ENCODE measurements at places on chromosomes 7 and 10.
A peak's percentile ranks its signal among the peaks of the same experiment; 100 is the strongest.

- DNase-seq = no peak
Measured at GRCh38 chr7:36794689-36795088, 70.4 kb upstream of the AOAH start.

- no peak for DNase-seq
Measured at GRCh38 chr7:25895792-25896171, 256.2 kb upstream of the NFE2L3 start.

DNA sequence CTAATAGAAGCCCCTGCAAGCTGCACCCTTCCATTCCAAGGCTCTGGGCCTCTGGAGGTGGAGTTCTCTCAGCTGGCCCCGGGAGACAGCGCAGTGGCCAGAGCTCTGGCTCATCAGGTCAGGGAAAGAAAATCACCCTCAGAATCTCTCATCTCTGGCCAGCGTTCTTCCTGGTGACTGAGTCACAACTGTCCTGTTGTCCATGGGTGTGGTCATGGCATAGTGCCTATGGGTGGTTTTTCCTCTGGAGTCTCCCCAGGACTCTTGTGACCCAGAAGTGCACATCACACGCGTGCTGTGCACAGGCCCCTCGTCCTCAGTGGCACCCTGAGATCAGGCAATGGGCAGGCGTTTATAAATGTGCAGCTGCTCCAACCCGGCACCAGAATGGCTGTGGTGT, 27.4 kb upstream of the FXYD4 start:
- DNase-seq = no peak

DNA sequence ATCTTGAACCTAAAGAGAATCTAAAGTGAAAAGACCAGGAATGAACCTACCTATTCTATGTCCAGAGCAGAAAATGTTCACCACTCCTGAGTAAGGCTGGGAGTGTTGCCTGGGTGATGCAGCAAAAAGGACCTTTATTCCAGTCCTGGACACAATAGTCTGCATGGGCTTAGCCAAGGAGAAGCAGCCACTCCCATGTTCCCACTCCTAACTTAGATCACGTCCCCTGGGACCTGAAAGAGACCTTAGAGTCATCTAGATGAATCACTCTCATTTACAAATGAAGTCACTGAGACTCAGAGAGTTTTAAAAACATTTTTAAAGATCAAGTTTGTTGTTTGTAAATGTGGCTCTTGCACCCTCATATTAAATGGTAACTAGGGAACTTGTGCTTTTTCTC, 763.4 kb downstream of the KCNMA1 start:
- DNase-seq = no peak

DNA sequence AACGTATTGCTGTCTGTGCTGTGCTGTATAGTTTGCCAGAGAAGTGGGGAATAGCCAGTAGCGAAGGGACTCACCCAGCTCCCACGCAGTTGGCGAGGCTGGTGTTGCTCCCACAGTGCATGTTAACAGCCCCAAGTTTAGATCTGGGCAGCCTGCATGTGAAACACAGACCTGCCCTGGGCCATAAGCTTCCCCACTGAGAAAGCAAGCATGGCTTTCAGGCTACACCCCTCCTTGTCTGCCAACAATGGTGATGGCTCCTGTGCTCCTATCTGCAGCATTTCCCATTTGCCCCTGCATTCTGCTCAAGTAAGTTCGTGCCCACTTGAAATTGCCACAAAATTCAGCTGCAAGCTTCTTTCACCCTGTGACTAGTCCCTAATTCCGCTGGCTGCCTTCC, 57.5 kb downstream of the IPMK start:
- no peak for DNase-seq

DNA sequence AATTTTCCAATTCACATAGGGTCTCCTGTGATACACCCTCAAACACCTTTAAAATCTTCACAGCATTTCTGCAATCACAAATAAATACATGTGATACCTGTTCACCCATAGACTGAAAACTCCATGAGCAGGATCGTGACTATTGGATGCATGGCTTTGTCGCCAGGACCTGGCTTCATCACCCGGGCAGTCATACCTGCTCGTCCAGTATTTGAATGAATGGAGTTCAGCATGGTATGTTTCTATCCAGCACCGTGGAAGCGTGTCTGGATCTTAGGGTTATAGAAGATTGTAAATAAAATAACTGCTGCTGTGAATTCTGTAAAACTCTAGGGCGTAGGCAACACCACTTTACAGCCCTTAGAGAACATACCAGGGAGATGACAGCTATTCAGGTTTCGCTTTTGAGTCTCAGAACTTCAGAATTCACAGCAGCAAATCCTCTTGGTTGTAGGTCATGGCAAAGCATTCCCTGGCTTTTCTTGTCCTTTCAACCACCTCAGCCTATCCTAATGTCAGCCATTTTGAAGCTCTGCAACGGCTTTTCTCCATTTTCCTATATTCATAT, 47.4 kb upstream of the USP6NL start:
- no peak for DNase-seq

GRCh38 chr10:25294032-25294926, 119.5 kb downstream of the GPR158 start:
- no peak for DNase-seq

DNA sequence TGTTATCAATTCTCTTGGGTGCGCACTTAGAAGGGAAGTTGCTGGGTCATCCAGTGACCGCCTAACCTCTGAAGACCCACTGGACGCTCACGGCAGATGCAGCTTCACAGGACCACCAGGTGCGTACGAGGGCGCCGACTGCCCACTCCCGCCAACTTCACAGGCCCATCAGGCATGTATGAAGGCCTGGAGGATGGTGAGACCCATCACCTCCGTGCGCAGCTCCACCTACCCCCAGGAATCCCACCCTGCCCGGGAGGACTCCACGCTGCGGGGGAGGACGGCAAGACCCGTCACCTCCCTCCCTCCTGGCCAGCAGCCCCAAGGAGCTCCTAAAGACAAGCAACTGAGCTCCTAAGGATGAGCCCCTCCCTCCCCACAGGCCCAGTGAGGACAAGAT, 146.9 kb downstream of the MAD1L1 start:
- no peak for DNase-seq

DNA sequence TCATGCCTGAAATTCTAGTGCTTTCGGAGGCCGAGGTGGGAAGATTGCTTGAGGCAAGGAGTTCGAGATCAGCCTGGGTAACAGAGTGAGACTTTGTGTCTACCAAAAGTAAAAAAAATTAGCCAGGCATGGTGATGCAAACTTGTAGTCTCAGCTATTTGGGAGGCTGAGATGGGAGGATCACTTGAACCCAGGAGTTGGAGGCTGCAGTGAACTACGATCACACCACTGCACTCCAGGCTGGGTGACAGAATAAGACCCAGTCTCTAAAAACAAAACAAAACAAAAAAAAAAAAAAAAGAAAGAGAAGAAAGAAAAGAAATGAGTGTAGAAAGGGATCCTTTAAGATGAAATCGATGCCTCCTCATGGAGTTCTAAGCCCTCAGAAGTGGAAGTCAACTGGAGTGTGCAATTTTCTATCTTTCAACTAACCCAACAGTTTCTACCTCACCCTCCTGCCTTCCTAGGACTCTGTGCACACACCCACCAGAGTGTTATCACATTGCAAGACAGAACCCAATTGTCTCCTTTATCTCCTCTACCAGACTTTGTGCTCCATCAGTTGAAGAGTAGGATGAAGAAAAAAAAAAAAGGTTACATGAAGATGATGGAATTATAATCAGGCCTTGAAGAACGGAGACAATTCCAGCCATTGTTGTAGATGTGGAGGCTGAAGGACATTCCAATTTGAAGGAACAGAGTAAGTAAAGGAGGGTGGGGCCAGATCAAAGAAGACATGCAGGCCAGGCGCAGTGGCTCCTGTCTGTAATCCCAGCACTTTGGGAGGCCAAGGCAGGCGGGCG, 26.9 kb downstream of the NYAP1 start:
- peak; percentile 14 for DNase-seq

DNA sequence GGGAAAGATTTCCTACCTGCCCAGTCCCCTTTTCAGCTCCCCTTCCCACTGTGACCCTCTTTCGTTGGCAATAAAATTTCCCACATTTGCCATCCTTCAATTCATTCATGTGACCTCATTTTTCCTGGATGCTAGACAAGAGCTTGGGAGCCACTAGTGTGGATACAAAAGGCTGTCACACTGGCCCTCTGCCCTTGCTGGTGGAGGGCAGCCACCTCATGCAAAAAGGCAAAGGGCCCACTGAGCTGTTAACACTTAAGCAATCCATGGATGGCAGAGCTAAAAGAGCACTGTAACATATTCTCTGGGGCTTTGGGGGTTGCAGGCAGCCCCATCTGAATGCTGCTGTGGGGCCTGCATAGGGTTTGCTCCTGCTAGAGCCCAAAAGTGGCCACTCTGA, 315.1 kb downstream of the NEBL start:
- no peak for DNase-seq

DNA sequence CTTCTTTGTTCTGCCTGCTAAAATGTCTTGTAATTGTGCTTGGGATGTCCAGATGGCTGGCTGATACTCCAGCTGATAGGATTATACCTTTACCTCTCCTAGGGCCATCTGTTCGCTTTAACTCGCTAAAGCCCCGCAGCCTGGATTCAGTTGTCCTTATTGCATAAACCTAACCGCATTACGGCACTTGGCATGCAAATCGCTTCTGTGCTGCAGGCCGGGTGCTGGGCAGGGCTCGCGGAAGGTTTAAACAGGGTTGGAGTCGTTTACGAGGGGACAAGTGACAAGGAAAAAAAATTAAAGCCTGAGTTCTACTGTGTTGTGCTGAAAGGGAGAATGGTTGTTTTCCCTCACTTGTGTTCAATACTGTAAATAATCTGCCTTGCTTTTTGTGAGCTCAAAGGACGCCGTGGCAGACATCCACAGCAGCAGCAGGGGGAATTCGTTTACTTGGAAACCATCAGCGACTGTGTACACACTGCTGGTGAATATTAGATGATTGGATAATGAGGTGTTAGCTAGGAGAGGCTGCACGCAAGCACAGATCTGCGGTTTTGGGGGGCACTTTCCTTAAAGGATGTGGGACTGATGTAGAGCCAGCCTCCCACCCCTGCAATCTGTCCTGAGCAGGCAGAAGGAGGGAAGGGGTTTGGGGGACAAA, 93.0 kb downstream of the EBF3 start:
- peak; percentile 85 for DNase-seq

DNA sequence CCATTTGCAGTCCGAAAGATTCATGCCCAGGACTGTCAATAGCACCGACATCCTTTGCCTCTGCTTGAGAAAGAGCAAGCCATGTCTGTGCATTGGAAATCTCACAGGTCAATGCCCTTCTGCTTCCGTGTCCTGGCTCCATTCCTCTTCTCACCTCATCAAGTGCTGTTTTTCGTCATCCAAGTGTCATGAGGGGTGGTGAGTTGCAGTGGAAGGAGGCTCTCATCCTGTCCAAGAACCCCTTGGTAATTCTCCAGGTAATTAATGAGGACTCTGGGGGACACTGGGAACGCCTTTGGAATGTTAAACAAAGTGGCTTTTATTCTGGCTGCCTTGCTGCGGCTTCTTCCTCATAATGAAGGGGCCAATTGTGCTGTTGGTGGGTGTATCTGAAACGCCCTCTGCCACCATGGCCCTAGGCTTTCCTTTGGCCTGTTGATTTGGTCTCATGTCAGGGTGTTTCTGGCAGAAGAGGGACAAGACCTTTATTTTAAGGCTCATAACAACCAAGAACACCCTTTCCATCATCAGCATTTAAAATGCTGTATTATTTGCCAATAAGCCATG, 57.7 kb downstream of the PPP1R3C start:
- no peak for DNase-seq

GRCh38 chr10:44312401-44312800, 72.5 kb downstream of the CXCL12 start:
- no peak for DNase-seq

- no peak for DNase-seq
Measured at GRCh38 chr7:139108266-139109187, 993 bp downstream of the ZC3HAV1 start.

DNA sequence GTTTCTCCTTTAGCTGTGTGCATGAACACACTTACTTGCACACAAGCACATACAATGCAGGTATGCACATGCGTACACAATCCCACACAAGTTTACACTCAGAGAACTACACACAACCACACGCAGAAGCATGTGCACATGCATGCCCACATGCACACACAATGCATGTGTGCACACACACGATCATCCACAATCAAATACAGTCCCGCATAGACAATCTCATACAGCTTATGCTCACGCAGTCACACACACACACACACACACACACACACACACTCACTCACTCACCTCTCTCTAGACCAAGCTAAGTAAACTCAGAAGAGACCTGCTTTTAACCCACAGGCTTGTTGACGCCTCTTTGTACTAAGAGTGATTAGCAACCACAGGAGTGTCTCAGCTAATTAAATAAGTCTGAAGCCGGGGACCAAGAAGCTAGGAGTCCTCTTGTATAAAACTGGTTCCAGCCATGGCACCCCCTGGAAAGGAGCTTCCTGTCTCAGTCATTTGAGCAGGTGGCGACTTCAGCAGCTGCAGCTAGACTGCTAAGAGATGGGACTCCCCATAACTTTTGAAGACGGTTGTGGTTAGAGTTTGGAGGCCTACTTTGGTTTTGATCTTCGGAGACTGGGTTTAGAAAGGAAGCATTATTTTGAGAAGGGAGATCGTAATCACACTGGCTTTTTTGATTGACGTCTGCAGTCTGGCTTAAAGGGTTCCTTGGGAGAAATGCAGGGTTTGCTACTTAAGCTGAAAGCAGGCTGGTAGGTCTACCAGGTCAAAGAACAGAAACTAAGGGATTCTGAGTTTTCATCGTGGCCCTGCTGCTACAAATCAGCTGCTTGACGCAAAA, 82.3 kb upstream of the ADRB1 start:
- peak; percentile 27 for DNase-seq

- peak; percentile 12 for DNase-seq
Measured at GRCh38 chr7:102988631-102989560, 76.1 kb downstream of the LRRC17 start.

DNA sequence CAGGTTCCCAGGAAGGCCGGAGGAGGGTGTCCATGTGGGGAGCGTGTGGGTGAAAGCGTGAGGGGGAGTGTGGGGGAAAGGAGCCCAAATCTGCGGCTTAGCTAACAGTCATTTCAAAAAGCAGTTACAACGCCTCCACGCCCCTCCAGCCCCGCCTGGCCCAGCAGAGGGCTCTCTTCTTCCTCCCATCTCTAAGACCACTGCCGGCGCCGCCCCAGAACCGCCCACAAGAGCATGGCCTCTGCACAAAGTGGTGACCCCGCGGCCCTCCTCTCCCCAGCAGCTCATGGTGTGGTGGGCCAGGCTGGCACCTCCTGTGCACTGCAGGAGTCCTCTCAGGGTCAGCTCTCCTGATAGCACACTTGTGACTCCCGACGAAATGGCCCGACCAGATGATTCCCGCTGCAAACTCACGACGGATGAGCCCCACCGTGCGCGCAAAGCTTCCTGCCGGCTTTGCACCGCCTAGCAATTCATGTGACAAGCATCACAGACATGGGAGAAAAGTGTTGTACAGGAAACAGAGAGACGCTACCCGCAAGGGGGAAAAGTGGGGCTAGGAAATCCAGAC, 12.4 kb upstream of the HUS1 start:
- DNase-seq = peak; percentile 87

GRCh38 chr7:133429371-133429770, 176.5 kb downstream of the EXOC4 start:
- DNase-seq = no peak
